ENCODE measurements at places on chromosomes 16 and 17. TPM values are rescaled to one million over a fixed set of nuclear protein-coding genes. Genes with fewer than 3 reads are reported as not detected.

The SCNN1B gene
- total RNA-seq = 0.18 TPM

The CMTM1 gene
- total RNA-seq = 0.98 TPM

- DNase-seq = no peak
Observed at GRCh38 chr16:83847371-83848225, 39.8 kb downstream of the HSBP1 start.

DNA sequence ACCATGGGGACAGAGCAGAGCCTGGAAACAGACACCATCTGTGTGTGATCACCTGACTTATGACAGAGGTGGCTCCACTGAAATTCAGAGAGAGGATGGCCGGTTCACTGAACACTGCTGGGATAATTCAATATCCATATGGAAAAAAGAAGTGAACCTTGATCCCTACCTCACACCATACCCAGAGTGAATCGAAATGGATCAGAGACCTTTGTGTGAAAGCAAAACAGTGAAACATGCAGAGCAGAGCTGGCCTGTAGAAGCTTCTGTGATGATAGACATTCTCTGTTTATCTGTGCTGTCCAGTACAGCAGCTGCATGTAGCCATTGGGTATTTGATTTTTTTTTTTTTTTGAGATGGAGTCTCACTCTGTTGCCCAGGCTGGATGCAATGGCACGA, 20.3 kb downstream of the ADCY7 start:
- no peak for DNase-seq

GRCh38 chr17:78366109-78366848, 6.4 kb upstream of the SOCS3 start:
- no peak for DNase-seq
